Activated CD8-positive, alpha-beta memory T cell treated with anti-CD3 and anti-CD28 coated beads for 4 hours (primary cell): ENCODE measurements at places on chromosomes 4 and X.

DNA sequence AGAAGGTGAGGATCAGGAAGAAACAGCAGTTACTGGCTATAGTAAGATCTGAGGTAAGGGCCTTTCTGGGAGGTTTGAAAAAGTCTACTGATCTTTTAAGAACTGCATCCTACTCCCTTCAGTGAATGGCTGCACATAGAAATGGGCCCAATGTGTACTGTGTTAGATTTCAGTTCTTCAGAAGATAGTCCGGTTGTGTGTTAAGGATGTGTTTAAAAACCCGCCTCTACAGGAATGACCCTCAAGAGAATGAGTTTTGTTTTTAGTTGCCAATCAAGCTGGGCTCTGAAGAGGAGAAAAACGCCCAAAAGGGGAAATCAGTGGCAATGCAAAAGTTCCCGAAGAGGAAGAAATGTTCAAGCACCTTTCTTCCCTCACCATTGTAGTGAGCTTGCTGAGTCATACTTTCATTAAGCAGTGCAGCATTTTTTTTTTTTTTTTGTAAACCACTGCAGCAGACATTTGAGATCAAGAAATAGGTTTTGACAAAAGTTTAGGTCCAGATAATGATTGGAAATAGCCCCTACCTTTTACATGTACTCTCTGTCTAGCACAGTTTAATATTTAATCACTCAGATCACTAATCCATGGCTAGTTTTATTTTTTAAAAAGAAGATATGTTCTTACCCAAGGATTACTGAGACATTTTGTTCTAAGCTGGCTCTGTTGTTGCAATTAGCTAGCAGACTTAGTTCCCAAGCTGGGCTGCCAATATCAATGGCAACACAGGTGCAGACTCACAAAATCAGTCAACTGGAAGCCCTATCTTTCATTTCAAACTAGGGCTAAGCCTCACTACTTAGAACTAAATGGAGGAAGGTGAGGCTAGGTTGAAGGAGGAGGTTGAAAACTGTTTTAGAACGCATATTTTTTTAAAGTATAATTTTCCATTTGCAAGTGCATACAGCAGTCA, 7.0 kb upstream of the TRPC5OS start:
- DNase-seq: no peak

DNA sequence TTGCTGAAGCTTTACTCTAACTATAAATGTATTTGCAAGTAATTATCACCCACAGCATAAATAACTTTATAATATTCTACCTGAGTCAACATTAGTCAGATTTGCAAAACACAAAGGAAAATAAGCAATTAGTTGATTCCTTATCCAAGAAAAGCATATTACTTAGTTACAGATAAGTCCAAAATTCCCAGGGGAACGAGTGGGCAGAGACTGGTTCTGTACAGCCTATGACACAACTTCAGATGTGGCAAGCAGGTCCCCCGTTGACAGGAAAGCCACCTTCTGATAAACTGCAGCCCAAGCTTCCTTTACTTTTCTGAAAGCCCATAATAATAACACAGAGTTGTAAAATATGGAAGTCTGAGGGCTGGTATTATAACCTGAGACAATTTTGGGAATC, 62.4 kb upstream of the NDP start:
- no peak for DNase-seq

GRCh38 chrX:14363728-14364127, 165.6 kb upstream of the GLRA2 start:
- DNase-seq: no peak

- DNase-seq: no peak
These were observed 352.7 kb upstream of the IGFBP7 start for GRCh38 chr4:57462843-57463242.

DNA sequence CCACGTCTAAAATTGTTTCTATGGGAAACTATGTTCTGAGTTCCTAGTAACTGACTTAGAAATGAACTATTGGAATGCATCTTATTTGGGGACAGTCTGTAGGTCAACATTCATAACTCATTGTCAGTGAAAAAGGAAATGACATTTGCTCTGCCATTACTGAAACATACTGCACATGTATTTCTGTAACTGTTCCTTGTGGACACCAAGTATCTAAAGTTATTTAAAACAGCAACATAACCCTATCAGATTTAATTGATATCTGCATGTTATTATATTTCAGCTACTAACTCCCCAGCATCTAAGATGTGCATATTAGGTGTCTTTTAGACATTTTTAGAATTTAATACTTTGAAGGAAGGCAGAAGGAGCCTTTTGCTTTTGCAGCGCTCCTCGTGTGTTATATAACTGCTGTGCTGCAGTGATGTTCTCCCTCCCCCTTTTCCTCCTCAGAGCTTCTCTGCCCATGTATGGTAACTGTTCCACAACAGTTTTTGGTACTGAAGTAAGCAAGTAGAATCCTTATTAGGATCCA, 37.2 kb upstream of the TMEM131L start:
- no peak for DNase-seq

DNA sequence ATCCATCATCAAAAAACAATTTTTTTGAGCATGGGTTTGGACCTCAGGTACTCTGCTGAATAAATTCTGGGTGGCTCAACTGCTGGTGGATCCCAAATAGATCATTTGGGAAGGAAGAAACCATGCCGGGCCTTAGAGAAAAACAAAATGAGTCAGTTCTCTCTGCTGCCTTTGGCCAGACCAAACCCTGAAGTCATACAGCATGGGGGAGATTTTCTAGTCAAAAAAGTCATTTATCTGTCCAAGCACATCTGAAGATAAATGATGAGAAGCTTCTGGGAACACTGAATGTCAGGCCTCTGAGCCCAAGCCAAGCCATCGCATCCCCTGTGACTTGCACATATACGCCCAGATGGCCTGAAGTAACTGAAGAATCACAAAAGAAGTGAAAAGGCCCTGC, 261.4 kb downstream of the DHX15 start:
- no peak for DNase-seq

DNA sequence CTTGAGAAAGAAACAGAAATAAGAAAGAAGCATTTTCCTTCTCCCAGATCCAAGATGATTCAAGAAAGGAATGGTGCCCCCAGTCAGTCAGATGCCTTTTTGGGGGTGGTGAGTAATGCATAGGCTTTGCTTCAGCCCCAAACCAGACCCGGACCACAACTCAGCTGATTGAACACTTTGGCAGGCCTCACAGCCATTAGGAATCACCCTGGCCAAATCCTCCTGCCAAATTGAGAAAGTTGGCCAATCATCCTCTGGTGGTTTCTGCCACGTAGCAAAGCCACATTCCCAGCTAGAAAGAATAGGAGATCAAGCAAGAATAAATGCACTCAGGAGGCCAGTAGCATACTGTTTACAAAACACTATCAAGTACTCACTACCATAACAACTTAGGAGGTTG, 33.7 kb downstream of the FRMD7 start:
- no peak for DNase-seq
